Urinary bladder (tissue), 4 donors: ENCODE measurements at places on chromosomes 1 and 21.

- no peak for DNase-seq
These were observed 6.5 kb upstream of the IGSF3 start for GRCh38 chr1:116674011-116674531.

- DNase-seq = no peak
These were observed 8.1 kb upstream of the SLX9 start for GRCh38 chr21:44931501-44932407.

DNA sequence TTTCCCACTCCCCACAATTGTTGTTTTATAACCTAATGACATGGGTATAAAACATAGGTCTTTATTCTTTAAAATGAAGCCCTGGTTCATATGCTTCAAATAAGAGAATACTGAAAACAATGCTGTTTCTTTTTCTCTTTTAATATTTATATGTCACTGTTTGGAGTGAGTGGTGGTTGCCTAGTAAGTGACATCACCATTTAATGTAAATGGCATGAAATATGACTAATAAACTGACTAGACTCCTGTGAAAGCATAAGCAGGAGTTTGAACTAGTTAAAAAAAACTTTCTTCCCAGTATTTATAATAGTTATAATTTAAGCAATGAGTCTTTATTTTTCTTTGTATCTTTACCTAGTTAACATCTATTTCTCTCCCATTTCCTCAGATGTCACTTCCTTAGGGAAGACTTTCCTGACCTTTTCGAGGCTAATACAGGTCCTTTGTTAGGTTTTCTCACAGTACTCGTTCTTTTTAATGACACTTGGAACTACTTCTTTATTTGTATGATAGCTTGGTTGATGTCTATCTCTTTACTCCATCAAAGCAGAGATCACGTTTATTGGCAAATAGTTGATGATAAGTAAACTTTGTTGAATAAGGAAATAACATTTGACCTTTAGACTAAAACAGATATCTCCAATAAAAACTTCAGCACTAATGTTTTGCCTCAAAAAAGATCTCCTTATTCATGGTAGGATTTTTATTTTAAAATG, 105.4 kb upstream of the PDC start:
- no peak for DNase-seq

DNA sequence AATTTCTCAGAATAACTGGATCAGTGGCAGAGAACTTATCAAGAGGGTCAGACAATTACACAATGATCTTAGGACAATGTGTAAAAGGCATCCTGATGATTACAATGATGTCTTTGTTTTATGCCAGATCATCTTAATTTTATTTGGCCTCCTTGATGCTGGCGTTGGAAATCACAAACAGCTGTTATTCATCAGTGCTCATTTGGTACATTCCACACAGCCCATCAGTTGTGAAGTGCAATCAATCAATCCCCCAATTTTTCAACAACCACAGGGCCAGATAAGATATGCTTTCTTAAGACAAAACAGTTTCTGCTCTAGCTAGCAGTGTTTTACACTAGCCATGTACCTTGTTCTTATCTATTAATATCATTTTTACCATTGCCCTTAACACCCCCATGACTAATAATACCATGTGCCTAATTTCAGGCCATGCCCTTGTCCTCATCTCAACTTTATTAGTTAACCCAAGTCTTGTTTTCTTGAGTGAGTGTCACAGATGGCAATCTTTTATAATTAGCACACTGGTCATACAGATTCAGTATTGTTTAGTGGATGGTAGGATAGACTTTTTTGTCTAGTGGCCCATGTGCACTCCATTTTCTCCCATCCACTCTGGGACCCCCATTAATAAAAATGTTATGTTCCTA, 40.8 kb upstream of the COL24A1 start:
- DNase-seq = no peak

- no peak for DNase-seq
These were observed 584.2 kb downstream of the NEGR1 start for GRCh38 chr1:71698186-71698585.

DNA sequence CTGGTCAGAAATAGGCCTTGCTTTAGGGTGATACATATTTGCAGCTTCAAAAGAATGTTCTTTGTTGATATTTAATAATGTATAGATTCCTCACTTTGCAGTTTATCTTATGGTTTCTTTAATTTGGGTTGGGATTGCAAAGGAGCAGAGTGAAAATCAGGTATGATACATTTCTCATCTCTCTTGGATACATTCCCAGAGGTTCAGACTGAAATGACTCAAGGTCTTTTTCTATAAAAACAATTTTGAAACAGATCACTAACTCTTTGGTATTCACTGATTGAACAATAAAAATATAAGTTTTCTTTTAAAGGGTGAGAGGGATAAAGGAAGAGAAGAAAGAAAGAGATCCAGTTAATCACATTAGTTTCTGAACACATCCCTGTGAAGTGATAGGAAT, 606.5 kb upstream of the CAMK1G start:
- DNase-seq = no peak

GRCh38 chr1:9375912-9376311, 83.2 kb downstream of the SPSB1 start:
- DNase-seq = no peak

DNA sequence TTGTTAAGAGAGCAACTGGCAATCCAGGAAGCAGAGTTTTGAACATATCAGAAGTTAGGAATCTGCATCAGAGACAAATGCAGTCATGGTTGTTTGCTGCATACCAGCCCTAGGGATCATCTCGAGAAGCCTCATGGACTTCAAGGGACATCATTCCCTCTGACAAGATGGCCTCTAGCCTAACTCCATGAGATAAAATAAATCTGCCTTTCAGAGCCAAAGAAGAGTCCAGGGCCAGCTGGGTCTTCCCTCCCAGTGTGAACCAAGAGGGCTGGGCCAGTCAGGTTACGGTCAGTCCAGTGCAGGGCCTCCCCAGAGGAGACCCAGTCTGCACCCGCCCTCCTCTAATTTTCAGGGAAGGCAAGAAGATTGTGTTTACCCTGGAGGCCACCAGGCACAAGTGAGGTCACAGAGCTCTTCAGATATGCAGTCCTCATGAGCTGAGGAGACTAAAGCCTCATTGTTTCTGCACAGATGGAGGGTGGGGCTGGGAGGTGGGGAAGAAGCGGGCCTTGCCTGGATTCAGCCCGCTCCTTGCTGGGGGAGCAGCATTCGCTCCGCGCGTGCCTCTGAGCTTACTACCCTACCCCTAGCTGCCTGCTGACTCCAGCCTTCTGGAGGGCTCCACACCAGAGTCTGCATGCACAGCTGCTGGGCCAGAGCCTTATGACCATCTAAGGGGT, 52.8 kb downstream of the CAPN2 start:
- DNase-seq = no peak
